ENCODE measurements at places on chromosomes 2 and 18.

DNA sequence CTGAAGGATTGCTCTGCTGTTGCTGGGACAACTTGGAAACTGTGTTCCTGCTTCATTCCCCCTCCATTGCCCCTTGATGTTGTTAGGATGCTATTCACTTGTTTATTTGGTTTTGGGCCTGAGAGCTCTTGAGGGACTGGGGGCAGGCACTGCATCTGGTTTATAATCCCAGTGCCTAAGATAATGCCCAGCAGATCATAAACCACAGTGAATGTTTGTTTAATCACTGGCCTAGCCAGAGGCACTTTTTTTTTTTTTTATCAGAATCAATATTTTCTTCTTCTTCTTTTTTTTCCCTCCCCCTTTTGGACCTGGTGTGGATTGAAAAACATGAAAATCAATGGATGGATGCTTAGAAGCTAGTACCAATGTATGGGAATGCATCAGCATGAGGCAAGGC lies 38.1 kb downstream of the KCNS3 start:
- peak; percentile 25 for DNase-seq

GRCh38 chr2:200467806-200468681 lies 41.8 kb downstream of the KCTD18 start:
- no peak for DNase-seq

DNA sequence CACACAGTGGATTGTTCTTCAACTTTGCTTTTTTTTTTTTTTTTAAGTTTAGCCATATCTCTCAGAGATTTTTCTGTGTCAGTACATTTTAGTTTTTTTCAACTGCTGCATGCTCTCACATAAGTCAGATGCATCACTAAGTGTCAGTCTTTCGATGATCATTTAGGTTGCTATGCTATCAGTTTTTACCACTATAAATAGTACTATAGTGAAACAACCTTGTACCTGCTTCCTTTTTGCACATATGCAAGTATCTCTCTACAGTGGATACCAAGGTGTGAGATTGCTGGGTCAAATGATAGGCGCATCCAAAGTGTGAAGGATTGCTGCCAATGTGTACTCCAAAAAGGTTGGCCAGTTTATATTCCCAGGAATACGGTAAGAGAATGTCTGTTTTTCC lies 33.5 kb upstream of the MAP4K3 start:
- no peak for DNase-seq

GRCh38 chr2:98482362-98482761 lies 37.7 kb downstream of the INPP4A start:
- no peak for DNase-seq

DNA sequence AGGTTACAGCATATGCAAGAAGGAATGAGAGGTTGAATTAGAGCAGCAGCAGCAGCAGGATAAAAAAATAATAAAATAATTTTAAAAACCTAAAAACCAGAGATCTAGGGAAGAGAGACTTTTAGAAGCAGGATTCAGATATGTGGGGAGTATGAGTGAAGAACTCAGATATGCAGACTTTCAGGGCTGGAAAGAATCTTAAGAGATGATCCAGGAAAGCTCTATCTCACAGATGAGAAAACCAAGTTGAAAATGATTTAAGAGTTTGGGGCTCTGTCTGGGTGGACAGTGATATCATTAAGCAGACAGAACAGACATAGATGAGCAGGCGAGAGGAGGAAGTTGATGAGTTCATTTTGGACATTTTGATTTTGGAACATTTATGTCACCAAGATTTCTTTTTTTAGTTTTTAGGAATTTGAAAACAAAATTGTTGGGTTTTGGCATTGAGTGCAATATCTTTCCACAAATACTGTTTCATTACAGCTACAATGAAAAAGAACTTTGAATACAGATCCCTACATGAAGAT lies 31.8 kb downstream of the BCL2 start:
- no peak for DNase-seq

GRCh38 chr2:120635146-120635545 lies 100.5 kb upstream of the GLI2 start:
- no peak for DNase-seq

DNA sequence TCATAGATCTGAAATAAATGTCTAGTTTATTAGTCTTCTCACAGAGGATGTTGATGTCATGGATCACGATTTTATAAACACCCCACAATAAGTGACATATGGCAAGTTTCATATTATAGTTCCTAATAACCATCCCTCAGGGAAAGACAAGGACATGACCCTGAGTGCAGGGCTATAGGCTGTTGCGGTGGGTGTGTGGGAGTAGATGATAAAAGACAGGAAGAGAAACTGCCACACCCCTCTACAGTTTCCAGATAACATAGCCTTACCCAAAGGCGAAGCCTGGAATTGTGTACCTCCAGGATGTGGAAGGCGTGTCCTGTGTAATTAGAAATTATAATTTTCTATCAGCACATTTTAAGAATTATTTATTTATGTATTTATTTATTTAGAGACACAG lies 2.4 kb upstream of the NEDD4L start:
- DNase-seq = no peak

DNA sequence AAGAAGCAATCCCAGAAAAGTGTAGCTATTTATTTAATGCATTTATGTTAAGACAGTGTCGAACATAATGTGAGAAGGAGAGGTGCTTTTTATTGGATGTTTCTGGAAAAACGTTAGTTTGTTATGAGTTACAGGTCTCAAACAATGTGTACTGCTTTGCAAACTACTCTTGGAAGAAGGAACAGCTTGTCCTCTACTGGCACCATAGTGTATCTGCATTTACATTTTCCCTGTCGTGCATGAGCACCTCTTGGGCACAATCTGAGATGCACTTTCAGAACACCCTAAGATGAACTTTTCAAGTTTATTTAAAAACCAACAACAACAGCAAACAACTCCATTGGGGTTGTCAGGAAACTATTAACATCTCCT lies 22.8 kb downstream of the CCNYL1 start:
- DNase-seq = no peak

- DNase-seq = no peak
Measured at GRCh38 chr2:119123389-119123788, 35.2 kb downstream of the C1QL2 start.

- no peak for DNase-seq
Measured at GRCh38 chr2:186093174-186093573, 354.6 kb downstream of the FSIP2 start.

DNA sequence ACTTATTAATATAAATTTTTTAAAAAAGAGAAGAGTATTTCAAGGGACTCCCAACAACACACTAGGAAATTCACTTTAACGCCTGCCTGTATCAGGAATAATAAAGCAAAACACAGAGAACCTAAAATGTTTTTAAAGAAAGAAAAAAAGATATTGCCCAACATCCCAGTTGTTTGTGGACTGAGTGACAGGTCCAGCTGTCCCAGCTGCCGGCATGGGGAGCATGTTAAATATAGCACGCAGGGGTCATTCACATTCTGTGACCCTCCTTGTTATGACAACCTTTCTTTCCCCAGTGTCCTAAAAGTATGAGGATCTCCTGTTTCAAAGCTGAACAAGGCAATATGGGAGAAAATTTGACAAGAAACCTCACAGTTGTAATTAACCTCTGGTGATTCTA lies 4.4 kb downstream of the KLHL41 start:
- no peak for DNase-seq

GRCh38 chr2:204012072-204012653 lies 75.6 kb downstream of the ICOS start:
- peak; percentile 47 for DNase-seq

DNA sequence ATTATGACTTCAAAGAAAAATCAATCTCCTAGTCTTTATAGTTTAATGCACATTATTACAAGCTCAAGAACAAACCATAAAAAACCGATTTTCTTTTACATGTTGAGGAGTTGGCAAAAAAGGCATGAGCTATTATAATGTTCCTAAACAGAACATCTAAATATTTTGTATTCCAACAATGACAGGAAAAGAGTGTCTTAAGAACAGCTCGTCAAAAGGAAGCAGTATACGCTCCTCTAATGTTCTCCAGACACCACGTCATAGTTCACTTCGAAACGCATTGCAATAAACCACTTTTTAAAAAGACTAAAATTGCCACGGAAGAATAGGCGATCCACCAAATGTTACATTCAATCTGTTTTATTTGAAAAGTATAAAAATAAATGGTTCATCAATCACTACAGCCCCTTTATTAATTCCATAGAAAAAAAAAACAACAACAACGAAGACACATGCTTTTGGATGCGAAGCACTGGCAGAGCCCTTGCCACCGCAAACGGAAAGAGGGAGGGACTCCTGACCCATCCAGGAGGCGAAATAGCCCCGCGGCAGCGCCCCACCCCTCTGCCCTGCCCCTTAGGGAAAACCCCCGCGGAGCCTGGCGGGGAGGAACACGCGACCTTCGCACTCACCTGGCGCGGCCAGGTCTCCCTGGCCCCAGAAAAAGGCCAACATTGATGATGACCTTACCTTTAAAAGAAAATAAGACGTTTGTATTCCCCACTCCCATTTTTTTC lies 45.8 kb downstream of the MBP start:
- DNase-seq = no peak

- no peak for DNase-seq
Measured at GRCh38 chr2:217810260-217810659, 192.5 kb downstream of the TNS1 start.

DNA sequence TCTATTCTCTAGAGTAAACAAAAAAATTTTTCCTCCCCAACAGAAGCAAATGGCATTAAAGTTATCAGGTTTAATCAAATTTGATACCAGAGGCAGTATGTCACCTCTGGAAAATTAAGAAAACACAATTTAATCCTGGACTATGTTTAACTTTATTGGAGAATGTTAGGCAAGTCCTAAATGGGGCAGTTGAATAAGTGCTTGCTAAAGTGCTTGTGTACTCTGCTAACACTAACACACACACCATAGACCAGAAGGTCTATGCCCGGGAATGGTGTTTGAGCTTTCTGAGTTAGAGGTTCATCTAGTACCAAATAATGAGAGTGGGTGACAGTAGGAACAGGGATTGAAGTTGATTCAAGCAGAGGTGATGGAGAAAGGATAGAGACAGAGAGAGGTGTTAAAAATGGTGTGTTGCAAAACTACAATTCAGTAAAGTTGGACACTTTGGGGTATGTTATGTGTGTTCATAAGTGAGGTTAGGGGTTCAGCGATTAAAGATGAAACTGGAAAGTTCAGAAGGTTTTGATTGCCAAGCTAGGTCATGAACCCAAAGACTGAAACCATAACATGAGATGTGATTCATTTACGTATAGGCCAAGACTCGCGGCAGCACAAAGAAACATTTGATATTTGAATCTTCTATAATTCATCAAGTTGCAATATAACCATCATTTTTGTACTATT lies 40.5 kb upstream of the PEX13 start:
- DNase-seq = no peak

- no peak for DNase-seq
Measured at GRCh38 chr18:80178935-80179818, 68.1 kb downstream of the PARD6G start.

- no peak for DNase-seq
Measured at GRCh38 chr2:148971547-148971946, 67.0 kb upstream of the LYPD6B start.

- no peak for DNase-seq
Measured at GRCh38 chr2:62410015-62410453, 96.0 kb downstream of the TMEM17 start.

DNA sequence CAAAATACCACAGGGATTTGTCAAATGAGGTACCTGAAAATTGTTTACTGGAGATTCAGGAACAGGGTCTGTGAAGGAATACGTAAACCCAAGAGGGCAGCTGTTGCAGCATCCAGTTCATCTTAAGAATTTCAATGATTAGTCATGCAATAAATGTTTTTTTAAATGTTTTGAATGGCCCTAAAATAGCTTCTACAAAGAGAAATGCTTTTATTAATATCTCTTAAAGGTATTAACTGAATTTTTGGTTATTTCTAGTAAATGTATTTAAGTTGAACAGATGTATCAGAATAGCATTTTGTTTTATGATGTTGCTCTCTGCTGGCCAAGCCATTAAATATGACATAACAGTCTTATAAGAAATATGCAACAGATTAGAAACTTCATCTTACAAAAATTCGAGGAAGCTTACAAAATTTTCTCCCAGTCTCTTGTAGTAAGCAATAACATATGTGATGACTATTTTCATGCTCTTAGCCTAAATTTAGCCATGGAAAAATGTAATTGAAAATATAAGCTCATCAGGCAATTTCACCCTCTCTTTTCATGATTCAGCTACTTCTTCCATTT lies 863.9 kb downstream of the SUCLG1 start:
- DNase-seq = no peak
